ENCODE measurements at places on chromosomes 1 and 21.

GRCh38 chr1:48869116-48869893 lies 92.6 kb upstream of the BEND5 start:
- no peak for DNase-seq

DNA sequence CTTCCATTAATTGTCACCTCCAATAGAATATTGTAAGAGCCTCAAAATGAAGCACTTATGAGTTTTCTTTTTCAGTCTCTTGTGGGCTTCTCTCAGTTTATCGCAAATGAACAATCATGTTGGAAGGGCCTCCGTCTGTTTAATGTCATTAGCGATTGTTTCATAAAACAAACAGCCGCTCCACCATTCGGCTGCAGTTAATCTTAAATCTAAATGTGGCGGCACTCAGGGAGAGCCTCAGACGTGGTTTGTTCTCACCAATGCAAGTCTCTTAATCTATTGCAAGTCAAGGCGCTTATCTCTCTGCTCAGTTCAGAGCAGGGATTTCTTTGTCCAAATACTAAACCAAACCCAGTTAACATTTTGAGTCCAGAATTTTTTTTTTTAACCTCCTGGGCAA lies 34.9 kb upstream of the ESRRG start:
- no peak for DNase-seq

- DNase-seq = no peak
These were observed at the start of gene ADCY10 for GRCh38 chr1:167913895-167914496. TSS of gene ADCY10 (minus strand) at chr1:167914134. CDS start at chr1:167905140, 8,994 bp downstream.

DNA sequence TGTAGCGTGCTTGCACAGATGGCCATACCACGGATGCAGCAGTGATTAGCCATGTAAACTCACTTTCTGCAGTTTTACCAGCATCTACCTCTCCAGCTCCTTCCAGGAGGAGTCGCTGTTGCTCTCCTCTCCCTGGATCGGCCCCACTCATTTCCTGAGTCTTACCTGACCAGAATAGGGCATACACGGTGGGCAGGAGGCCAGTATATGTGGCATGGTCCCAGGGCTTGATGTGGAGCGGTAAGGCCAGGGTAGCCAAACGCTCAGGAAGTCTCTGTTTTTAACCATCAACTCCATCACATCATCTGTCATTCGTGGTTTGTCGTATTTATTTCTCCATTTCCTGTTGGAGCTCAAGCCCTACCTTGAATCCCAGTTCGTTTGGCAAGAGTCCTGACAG lies 163.4 kb upstream of the USP24 start:
- no peak for DNase-seq

DNA sequence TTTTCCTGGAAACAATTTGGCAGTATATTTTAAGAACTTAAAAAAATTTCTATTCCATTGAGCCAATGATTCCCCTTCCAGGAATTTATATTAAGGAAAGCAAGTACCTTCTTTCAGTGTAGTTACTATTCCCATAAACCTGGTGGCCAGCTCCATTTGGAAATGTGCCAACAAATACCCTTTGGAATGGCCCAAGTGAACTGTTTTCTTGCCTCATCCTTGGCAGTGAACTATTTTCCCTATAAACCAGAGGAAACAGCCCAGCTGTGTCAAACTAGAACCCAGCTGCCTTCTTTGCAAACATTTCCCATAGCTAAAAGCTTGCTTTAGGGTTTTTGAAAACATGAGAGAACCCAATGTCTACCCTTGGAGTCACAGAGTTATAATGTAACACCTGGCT lies 496.9 kb downstream of the NEGR1 start:
- no peak for DNase-seq

GRCh38 chr1:118902711-118903191 lies 85.4 kb downstream of the TBX15 start:
- no peak for DNase-seq

GRCh38 chr1:243751506-243751905 lies 98.5 kb downstream of the AKT3 start:
- no peak for DNase-seq

- no peak for DNase-seq
These were observed 17.5 kb downstream of the RD3 start for GRCh38 chr1:211474451-211474850.

- no peak for DNase-seq
These were observed 164.2 kb downstream of the HIVEP3 start for GRCh38 chr1:41754540-41754939.

GRCh38 chr1:149888999-149889289 lies 10.4 kb upstream of the BOLA1 start:
- DNase-seq = peak; percentile 32

DNA sequence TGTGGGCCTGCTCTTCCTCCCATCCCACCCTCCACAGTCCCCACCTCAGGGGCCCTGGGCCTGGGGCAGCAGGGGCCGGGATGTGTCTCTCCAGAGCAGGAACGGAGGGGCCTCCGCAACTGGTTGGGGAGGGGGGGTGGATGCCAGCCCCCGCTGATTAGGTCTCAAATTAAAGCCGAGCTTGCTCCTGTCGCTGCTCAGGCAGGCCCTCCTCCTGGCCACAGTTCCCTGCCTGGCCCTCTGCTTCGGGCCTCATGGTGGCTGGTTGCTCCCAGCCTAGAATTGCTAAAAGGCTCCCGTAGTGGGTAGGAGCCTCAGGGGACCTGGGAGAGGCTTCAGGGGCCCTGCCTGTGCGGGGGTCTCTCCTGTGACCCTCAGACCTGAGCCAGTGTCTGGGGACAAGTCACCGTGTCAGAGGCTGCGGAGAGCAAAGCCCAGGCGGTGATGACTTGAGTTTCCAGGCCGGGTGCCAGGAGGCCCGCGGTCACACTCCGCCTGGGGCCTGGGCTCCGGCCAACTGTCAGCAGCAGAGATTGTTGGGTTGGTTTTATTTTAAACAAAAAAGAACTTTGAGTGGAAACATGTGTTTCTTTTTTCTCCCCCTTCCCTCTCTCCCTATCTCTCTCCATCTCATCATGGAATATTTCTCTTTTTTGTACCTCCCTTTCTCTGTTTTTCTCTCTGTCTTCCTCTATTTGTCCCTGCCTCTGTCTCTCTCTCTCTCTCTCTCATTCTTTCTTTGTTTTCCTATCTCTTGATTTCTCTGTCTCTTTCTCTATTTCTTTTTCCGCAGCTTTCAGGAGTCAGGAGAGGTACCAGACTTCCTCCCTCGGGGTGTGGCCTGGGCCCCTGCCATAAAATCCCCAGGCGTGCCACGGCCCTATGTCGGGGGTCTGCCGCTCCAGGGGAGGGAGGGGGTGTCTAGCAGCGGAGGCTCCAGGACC lies 20.0 kb upstream of the EPHA2 start:
- DNase-seq = peak; percentile 71

DNA sequence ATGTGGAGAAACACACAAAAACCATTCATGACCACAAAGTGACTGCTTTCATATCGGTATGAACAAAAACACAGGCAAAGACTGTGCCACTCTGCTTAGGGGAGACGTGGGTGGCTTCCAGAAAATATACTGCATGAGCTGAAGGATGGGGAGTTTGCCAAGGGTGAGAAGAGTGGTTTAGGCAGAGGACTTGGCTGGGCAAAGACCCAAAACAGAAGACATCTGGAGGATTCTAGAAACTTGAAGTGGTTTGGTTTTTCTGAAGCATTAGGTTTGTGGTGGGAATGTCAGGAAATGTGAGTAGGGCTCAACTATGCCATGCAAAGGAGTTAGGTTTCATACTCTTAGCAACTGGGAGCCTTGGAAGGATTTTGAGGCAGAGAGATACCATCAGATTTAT lies 26.6 kb upstream of the DNM3 start:
- no peak for DNase-seq

GRCh38 chr1:23177438-23178380 lies 9.1 kb upstream of the LUZP1 start:
- DNase-seq = peak; percentile 58

GRCh38 chr1:59978511-59978910 lies 51.9 kb upstream of the CYP2J2 start:
- no peak for DNase-seq

DNA sequence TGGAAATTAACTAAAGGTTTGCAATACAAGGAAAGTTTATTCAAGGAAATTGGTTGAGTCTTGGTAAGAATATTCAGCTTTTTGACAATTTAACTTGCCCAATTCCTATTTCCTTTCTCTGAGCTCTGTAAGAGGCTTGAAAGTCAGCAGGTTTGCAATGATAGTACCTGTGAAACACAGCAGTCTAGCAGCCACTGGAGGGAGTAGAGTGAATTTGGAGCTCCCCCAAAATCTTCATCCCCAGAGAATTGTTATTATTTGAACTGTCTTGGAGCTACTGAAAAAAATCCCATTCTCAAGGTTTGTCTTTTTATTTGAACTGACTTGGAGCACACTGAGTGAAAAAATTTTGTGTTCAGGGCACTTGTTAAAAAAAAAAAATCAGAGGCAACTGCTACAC lies 654.2 kb upstream of the PKN2 start:
- DNase-seq = no peak

- peak; percentile 57 for DNase-seq
These were observed 64.8 kb downstream of the DNTTIP2 start for GRCh38 chr1:93814059-93814794.

- no peak for DNase-seq
These were observed 45.7 kb downstream of the S1PR1 start for GRCh38 chr1:101282314-101283038.

GRCh38 chr1:66247415-66248208 lies 286.3 kb upstream of the SGIP1 start:
- DNase-seq = no peak

GRCh38 chr1:155078469-155079209 lies at the start of gene EFNA3:
TSS of gene EFNA3 (plus strand) at chr1:155078837. CDS start at chr1:155078942, 105 bp downstream.
- DNase-seq = peak; percentile 75

DNA sequence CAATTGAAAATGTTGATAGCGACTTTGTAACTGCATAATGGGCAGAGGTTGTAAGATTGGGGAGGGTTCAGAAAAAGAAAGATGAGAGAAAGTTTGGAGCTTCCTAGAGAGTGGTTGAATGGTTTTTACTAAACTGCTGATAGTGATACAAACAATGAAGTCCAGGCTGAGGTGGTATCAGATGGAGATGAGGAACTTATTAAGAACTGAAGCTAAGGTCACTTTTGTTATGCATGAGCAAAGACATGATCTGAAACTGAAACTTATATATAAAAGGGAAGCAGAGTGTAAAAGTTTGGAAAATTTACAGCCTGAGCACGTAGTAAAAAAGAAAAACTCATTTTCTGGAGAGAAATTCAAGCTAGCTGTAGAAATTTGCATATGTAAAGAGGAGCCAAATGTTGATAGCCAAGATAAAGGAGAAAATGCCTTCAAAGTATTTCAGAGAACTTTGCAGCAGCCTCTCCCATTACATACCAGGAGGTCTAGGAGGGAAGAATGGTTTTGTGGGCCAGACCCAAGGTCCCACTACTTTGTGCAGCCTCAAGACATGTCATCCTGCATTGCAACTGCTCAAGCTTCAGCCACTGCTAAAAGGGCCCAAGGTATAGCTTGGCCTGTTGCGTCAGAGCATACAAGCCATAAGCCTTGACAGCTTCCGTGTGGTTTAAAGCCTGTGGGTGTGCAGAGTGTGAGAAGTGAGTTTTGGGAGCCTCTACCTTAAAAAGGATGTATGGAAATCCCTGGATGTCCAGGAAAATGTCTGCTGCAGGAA lies 843.9 kb downstream of the AMY1C start:
- no peak for DNase-seq

DNA sequence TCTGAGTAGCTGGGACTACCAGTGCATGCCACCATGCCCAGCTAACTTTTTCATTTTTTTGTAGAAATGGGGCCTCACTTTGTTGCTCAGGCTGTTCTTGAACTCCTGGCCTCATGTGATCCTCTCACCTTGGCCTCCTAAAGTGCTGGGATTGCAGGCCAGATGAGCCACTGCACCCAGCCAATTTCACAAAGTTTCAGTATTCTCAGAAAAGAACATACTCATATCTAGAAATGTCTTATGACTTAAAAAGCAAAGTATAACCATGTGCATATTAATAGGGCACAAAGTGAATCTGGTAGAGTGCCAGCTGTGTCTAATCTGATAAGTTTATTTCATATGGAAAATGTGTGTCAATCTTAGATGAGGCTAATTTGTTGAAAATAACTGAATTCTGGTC lies 87.5 kb upstream of the CACYBP start:
- DNase-seq = no peak

- DNase-seq = no peak
These were observed 228.4 kb upstream of the POU3F1 start for GRCh38 chr1:38274974-38275373.

GRCh38 chr1:34272152-34272551 lies 95.4 kb downstream of the C1orf94 start:
- no peak for DNase-seq

DNA sequence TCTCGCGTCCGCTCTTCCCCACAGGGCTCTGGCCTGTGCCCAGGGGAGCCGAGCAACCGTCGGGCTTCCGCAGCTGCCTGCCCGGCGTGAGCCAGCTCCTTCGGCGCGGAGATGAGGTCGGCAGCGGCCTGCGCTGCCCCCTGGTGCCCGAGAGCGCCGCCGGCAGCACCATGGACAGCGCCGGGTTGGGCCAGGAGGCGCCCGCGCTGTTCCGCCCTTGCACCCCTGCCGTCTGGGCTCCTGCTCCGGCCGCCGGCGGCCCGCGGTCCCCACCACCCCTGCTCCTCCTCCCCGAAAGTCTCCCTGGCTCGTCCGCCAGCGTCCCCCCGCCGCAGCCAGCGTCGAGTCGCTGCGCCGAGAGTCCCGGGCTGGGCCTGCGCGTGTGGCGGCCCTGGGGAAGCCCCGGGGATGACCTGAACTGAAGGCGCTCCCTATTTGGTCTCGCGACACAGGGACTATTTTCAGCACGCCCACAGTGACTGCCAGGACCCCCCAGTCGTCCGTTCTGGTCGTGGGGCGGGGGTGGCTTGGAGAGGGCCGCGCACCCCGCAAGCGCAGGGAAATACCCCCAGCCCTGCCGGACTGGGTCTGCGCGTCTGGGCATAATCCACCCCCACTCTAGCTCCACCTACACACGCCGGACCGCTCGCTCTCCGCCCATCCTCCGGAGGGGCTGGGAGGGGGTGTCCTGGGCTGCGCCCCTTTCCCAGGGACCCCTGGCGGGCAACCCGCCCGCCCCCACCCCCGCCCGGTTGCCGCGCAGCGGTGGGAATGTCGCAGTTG lies 1.3 kb downstream of the HES3 start:
- peak; percentile 45 for DNase-seq

GRCh38 chr1:29845910-29846309 lies 609.6 kb downstream of the PTPRU start:
- no peak for DNase-seq

DNA sequence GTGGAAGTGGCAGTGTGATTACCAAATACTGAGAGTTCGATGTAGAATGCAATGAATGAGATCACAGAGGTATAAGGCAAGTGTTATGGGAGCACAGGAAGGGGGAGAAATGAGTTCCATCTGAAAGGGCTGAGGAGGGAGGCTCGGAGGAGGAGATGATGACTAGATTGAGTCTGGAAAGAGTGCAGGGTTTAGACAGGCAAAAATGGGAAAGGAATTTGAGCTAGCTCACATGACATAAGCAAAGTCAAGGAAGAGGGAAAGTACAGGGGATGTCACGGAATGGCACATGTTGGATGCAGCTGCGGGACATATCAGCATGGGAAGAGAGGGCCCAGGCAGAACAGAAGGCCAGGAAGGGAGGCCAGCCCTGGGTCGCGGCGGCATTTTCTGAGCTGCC lies 132.7 kb downstream of the RUNX1 start:
- no peak for DNase-seq

GRCh38 chr1:229230140-229230892 lies 40.6 kb upstream of the RAB4A start:
- no peak for DNase-seq

- no peak for DNase-seq
These were observed 65.4 kb upstream of the KRTAP19-8 start for GRCh38 chr21:31103571-31104265.

GRCh38 chr1:112026016-112026415 lies 36.5 kb upstream of the KCND3 start:
- DNase-seq = no peak
